Mammary epithelial cell (primary cell): ENCODE measurements at places on chromosomes 5 and 9. TPM values are rescaled to one million over a fixed set of nuclear protein-coding genes. Genes with fewer than 3 reads are reported as not detected.

DNA sequence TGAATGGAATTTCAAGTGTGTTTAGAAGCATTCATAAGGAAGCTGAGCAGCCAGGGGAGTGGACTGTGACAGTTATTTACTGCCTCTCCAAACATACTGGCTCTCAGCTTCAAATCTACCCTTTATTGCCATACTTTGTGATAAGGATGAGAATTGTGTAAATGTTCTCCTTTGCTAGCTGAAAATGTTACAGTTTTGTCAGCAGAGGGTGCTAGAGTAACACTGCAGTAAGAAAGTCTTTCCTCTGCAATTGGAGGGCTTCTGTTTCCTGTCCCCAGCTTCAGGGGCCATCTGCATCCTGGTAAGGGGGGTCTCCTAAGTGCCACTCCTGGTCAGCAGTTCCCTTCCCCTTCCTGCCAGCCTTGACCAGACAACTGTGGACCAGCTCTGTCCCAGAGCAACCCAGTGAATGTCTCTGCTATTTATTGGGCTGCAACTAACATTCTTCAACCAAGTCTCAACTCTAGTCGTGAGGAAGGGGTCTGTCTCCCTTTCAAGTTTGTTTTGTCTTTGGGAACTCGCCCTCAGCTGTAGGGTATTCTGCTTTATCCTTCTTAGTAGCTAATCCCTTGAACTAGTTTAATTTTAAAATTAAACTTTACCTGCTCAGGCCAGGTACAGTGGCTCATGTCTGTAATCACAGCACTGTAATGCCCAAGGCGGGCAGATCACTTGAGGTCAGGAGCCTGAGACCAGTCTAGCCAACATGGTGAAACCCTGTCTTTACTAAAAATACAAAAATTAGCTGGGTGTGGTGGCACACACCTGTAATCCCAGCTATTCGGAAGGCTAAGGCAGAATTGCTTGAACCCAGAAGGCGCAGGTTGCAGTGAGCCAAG lies 45.3 kb downstream of the RAPGEF6 start:
- DNase-seq: peak; percentile 10

- no peak for DNase-seq
These were observed 52.8 kb downstream of the HABP4 start for GRCh38 chr9:96502539-96503373.

DNA sequence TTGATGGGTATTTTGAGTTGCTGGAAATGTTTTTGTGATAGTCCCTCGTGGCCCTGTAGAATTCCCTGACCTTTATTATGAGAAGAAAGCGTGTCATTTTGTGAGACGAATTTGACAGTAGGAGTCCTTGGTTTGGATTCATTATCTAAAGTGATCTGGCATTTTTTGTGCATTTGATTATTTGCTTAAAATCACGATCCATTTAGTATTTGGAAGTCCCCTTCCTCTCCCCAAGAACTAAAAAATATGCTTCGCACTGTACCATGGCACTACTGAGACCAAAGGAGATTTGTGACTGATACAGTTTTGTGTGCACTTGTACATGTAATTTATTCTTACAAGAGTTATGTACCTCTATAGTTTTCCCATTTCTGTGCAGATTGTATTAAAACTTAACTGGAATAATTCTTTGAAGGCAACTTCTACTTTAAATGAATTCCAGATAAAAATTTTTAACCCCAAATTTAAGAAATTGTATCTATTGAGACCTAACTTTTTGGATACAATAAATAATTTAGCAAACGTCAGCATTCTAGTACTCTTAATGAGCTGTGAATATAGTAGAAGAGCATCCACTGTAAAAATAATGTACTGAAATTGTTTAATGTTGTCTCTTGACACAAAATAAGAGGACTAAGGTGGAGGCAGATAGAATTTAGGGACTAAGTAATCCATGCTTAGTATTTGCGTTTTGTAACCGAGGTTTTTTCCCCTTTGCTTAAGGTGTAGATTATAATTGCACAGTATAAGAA lies 2.1 kb downstream of the MAP3K1 start:
- peak; percentile 14 for DNase-seq

DNA sequence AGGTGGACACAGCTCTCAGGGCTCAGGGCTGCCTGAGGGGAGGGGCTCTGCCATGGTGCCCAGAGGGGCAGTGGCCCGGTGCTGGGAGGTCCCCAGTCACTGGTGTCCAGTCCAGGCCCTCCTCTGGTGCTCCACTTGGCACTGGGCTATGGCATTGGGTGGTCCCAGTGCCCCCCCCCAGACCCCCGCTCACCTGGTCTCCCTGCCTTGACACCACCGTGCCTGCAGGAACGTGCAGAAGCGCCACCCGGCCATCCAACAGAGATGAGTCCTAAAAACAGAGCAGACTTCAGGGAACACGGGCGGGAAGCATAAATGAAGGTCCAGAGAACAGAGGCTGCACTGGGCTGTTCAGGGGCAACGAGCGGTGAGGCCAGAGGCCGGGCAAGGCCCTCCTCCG lies 42.3 kb upstream of the NSMF start:
- no peak for DNase-seq

DNA sequence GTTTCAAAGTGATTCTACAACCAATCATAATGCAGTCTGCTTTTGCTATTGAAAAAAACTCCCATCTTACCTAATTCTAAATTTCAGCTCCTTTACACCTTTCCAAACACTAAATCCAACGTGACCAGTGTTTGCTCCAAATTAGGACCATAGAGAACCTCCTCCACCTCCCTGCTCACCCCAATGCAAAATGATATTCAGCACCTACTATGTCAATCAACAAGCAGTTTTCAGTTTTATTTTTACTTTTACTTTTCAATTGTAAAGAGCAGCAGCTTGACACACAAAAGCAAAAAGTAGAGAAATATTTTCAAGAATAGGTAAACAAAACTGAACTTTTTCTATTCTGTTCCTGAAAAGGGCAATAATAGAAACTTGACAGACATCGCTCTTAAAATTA lies 3.4 kb downstream of the FAM13B start:
- no peak for DNase-seq

KCNMB1 gene
- total RNA-seq: not detected in 2 replicates

DNA sequence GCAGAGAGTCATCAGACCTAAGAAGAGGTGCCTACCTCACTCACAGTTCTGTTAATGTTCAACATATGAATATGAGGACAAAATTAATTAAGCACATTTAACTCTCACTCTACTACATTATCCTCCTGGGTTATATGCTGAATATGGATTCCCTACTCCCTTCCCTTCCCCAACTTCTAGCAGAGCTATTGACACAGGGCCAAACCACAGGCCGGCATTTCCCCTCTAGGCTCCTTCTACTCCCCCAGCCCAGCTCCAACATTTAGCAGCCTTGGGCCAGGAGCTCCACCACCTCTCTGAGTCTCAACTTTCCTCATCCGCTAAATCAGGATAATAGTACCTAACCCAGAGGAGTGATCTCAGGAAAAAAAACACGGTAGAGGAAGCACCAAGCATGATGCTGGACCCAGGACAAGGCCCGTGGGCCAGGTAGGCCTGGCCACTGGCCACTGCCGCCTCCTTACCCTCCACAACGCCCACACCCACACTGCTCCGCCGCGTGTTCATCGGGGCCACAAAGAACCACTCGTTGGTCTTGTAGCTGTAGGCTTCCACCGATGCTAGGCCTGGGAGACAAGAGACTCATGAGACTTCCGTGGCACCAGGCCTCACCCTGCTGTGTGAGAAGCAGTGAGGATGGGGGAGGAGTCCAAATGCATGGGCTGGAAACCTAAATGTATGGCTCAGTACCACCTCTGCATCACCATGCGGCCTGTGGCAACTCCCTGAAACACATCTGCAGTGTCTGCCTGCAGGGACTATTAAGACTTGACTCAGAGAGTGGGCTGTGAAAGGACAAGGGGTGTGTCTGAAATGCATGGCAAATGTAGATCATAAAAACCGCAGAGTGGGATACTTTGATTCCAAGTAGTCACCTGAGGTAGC lies 98.8 kb downstream of the KLHL3 start:
- no peak for DNase-seq

ZNF189 gene
- total RNA-seq: 12.3 and 13.5 TPM in 2 replicates

- no peak for DNase-seq
These were observed 430.4 kb downstream of the CAAP1 start for GRCh38 chr9:26462213-26462612.

- no peak for DNase-seq
These were observed 22.3 kb downstream of the KLF9 start for GRCh38 chr9:70392189-70392588.

DNA sequence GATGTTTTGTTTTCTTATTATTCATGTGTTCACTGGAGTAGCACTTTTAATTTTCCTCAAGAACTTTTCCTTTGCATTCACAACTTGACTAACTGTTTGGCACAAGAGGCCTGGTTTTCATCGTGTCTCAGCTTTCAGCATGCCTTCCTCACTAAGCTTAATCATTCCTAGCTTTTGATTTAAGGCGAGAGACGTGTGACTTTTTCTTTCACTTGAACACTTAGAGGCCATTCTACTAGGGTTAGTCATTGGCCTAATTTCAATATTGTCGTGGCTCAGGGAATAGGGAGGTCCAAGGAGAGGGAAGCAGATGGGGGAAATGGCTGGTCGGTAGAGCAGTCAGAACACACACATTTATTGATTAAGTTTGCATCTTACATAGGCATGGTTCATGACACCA lies 94.0 kb downstream of the ZNF462 start:
- no peak for DNase-seq
